ENCODE measurements at places on chromosomes 2 and 18.

GRCh38 chr2:9263428-9263827 is 56.8 kb downstream of the ASAP2 start:
- DNase-seq: no peak

DNA sequence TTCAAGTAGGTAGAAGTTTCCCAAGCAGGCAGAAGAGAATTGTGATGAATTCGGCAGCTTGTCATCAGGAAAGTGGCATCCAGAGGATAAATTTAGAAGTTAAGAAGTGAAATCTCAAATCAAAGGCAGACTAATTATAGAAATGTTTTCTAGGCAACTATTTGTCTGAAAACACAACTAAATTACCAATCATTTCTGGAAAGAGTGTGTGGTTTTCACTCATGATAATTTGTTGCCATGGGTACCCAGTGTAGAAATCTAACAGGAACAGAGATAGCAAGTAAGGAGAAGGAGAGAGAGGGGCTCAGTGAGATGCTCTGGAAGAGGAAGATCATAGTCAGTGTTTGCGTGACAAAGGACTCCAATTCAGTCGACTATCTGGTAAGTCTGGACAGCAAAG is 208.1 kb downstream of the NCKAP5 start:
- no peak for DNase-seq

GRCh38 chr2:56191617-56192016 is 7.8 kb downstream of the CCDC85A start:
- DNase-seq: peak; percentile 29

GRCh38 chr2:195820867-195821565 is 164.0 kb downstream of the SLC39A10 start:
- no peak for DNase-seq

DNA sequence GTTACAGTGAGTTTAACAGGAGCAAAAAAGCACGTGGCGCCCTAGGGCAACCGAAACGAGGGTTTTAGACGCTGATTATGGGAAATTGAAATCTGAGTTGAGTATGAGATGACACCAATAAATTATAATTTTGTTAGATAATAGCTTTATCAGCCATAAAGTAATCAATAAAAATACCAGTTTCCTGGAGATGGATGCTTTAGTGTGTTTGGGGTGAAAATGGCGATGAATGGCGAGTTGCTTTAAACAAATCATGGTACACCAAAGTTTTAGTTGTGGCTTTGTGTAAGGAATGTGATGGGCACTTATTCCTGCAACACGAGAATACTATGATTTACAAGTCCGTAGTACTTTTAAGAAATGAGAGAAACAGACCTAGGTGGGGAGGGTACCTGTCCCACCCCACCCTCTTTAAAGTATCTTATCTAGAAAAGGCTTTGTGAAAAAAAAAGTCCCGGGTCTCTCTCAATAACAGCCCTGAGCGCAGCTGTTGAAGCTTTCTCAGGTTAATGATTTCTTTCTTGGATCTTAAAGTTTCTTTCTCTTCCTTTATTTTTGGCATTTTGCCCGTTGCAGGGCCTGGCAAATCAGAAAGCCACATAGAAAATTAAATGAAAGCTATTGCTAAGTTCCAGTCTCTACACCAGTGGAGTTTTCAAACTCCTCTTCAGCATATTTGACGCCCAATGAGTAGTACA is 1.5 kb upstream of the RRM2 start:
- peak; percentile 58 for DNase-seq

- DNase-seq: no peak
Observed at GRCh38 chr2:222752746-222753145, 81.3 kb downstream of the MOGAT1 start.

- no peak for DNase-seq
Observed at GRCh38 chr2:134707330-134707676, 11.5 kb downstream of the TMEM163 start.

GRCh38 chr2:62956651-62957050 is 94.0 kb upstream of the OTX1 start:
- peak; percentile 85 for DNase-seq

DNA sequence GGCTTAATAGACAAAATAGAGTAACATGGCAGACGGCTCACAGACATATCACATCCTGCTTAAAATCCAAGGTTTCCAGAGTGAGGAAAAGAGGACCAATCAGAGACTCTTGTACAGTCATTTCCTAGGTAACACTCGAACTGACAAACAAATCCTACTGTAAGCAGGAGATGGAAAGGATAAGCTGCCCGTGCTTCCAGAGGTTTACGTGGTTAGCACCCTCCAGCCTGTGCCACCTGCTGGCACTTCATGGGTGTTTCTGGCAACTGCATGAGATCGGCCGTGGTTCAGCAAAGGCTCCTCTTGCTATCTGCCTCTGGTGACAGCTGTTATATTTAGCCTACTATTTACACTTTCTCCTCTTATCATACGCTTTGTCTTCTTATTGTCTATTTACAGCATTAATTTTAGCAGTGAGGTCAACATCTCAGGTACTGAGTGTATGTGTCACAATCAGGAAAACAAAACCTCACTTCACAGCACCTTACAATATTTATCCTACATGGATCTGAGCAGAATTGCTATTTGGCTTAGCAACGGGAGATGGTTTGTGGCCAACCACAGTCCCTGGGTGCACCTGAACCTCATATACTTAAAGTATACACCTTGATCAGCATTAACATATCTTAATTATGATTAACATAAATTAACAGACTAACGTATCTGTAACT is 226.9 kb downstream of the TMEM163 start:
- no peak for DNase-seq

- DNase-seq: peak; percentile 91
Observed at GRCh38 chr2:173854840-173855239, 110.3 kb downstream of the SP3 start.

DNA sequence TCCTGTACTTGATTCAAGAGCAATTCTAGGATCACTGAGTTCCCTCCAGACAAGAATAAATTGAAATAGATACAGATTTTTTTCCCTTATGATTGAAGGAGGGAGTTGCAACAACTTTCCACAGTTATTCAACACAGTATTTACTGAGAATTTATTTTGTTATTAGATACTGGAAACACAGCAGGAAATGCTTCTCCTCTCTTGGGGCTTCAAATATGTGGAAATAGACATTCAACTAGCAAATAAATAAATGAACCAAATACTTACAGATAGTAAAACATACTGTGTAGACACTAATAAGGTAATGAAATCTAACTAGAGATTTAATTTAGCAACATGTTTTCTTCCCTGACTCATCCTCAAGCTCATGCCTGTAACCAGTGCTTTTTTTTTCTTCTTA is 169.2 kb downstream of the LNPK start:
- DNase-seq: no peak

DNA sequence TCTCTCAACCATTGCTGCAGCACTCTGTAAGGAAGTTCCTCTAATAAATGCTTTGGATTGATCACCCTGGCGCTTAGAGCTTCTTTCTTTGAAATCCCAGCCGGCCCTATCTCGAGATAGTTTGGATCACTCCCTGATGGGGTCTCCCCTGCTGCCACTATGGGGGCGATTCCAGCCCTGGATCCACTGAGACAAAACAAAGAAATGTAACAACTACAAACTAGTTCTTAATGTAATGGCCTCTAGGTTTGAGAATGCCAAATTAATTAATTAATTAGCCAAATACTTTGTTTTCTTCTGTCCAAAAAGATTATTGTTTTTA is 15.2 kb downstream of the SRSF7 start:
- DNase-seq: no peak

- no peak for DNase-seq
Observed at GRCh38 chr18:11260961-11261461, 111.6 kb upstream of the PIEZO2 start.

GRCh38 chr18:59719544-59720181 is 22.4 kb upstream of the CCBE1 start:
- DNase-seq: no peak

GRCh38 chr2:27823569-27823968 is 52.0 kb downstream of the MRPL33 start:
- no peak for DNase-seq

- DNase-seq: no peak
Observed at GRCh38 chr2:132984731-132985130, 314.7 kb upstream of the LYPD1 start.

DNA sequence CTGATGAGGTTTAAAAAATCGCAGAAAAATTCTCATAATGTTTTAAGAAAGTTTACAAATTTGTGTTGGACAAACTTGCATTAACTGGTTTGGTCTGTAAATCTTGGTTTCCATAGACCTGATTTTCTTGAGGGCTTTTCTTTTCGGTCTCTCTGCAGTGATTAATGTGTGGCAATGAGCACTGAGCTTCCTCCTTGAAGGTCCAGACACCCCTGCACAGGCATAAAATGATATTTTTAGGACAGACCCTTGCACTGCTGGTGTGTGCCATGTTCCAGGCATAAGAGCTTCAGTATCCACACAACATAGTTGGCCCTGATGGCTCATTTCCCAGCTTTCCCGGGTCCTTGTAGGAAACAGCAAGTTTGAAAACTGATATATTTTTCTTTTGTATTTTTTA is 33.7 kb downstream of the MRPL33 start:
- DNase-seq: no peak

DNA sequence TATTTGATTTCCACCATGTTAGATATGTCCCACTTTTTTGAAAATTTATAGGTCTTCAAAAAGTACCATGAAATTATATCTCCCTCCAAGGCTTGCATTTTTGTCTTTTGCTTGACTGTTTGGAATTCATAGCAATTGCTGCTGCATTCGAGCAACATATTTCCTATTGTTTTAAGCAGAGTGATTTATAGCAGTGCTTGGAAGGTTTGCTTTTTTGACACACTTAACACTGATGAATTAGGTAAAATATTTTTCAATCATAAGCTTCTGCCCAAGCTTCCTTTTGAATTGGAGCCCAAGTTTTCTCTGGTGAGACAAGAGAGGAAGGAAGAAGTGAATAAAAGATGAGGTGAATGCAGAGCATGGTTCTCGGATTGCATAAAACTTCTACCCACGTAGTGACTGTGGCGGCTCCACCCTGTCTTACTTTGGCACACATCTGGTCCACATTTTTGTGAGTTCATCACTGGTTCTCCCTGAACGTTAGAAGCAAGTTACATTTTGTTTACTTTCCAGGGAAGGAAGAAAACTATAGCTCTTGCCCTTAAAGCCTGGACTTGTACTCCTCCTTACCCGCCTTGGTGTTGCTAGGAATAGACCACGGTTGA is 667.0 kb downstream of the TSN start:
- DNase-seq: no peak

GRCh38 chr2:33229646-33230045 is 246.8 kb upstream of the RASGRP3 start:
- no peak for DNase-seq

- no peak for DNase-seq
Observed at GRCh38 chr18:32707147-32707546, 65.7 kb downstream of the KLHL14 start.

GRCh38 chr2:14781142-14781541 is 148.6 kb downstream of the LRATD1 start:
- no peak for DNase-seq

GRCh38 chr2:66874411-66874810 is 439.5 kb downstream of the MEIS1 start:
- DNase-seq: peak; percentile 15

DNA sequence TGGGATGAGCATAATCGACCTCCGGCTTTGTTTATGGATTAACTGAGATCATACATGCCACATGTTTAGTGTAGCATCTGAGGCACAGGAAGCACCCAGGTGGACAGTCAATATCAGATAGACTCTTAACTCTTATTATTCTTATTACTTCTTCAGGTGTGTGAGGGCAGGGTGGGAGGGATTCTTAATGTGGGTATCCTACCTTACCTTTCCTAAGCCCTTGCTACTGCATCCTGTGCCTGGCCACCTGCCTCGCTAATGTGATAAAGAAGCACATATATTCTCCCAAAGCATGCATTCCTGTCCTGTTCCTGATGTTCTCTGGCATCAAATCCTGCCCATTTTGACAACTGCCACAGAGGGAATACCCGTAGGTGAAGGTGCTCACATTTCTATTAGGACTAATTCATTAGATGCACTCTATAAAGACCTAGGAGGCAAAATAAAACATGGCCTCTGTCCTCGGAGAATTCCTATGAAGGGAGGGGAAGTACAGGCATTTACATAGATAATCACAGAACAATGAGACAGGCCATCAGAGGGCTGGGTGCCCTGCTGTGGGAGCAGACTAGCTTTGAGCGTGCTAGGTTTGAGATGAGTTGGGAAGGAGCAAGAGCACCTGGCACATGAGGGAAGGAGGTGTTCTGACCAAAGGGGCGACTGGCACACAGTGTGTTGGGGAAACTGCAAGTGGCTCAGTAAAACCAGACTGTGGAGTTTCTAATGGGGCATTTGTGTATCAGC is 19.5 kb upstream of the CELF4 start:
- no peak for DNase-seq

DNA sequence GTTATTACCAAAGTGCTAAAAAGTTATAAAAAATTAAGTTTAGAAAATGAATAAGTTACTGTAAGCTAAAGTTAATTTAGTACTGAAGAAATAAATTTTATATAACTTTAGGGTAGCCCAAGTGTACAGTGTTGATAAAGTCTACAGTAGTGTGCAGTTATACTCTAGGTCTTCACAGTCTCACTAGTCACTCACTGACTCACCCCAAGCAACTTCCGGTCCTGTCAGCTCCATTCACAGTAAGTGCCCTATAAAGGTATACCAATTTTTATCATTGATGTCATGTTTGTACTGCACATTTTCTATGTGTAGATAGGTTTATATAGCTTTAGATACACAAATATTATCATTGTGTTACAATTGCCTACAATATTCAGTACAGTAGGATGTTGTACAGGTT is 518.3 kb upstream of the PIK3C3 start:
- DNase-seq: no peak

DNA sequence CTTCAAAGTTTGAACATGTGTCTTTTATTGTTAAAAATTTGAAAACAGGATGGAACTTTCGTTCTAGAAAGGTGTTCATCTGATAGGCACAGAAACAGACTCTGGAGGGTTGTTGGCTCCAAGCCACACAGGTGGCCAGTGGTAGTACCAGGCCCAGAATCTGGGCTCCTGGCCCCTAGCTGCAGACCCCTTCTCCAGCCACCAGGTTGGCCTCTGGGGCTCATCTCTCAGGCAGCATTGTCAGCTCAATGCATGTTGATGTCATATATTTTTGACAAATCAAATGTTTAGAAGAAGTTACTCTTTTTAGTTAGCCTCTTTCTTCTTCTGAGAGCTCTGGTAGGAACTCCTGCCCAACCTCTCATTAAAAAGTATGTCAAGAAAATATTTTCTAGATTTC is 34.5 kb upstream of the CHRNA1 start:
- DNase-seq: no peak

DNA sequence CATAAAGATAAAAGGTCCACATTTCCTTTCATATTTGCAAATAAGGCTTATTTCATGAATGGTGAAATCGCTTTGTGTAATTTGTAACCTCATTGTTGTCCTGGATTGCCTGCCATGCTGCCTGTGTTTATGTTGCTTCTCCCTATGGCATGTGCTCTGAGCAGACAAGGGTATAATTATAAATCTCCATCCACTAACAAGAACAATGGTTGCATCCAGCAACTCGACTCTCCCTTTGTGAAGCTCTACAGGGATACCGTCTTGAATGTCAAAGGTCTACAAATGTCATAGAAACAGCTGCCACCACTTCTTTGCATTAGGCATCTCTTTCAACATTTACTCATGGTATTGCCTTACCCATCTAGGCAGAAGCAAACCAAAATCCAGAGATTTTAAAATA is 209.6 kb downstream of the SLC8A1 start:
- DNase-seq: no peak

GRCh38 chr2:187552828-187553681 is 1.2 kb downstream of the TFPI start:
- no peak for DNase-seq

Data from NCI-H446 (cell line).